Left lung (tissue), 14 donors: ENCODE measurements at places on chromosomes 16 and 17. TPM values are rescaled to one million over a fixed set of nuclear protein-coding genes. Genes with fewer than 3 reads are reported as not detected.

DNA sequence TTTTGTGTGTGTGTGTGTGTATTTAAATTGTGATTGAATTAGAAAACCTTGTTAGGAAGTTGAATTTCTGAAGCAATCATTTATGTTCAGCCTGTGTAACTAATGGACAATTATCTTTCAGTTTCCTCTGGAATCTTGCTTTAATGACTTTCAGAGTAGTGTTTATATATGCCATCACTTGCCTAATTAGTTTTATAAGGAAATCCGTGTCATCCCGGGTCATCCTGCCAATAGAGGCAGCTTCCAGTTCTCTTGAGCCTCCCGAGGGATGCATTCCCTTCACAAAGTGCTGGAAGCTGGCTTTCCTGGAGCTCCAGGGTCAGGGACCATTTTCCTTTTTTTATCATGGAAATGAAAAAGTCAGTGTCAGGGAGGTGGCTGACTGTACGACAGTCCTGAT lies 42.9 kb downstream of the PRKCA start:
- no peaks in the 10 kb centered on the region for H3K27me3 ChIP-seq
- H3K36me3 ChIP-seq: no peaks in the 10 kb centered on the region
- no peak overlapping the region for H3K27ac ChIP-seq
- no peak for DNase-seq
- H3K4me1 ChIP-seq: peaks cover 26% of the 10 kb centered on the region

- peaks cover 18% of the 10 kb centered on the region for H3K4me1 ChIP-seq
- peak; percentile 55 for DNase-seq
- no peaks in the 10 kb centered on the region for H3K36me3 ChIP-seq
Observed at GRCh38 chr17:44970136-44970741, 2.1 kb upstream of the C1QL1 start.

- no peak overlapping the region for H3K4me3 ChIP-seq
- H3K27ac ChIP-seq: no peak overlapping the region
- no peaks in the 10 kb centered on the region for H3K4me1 ChIP-seq
- H3K36me3 ChIP-seq: no peaks in the 10 kb centered on the region
- no peaks in the 10 kb centered on the region for H3K27me3 ChIP-seq
- no peak for DNase-seq
Observed at GRCh38 chr16:60755907-60756306, 1280.3 kb downstream of the CDH8 start.

- no peak overlapping the region for H3K27ac ChIP-seq
- H3K4me3 ChIP-seq: no peak overlapping the region
- H3K27me3 ChIP-seq: no peaks in the 10 kb centered on the region
- DNase-seq: no peak
- no peaks in the 10 kb centered on the region for H3K4me1 ChIP-seq
Observed at GRCh38 chr17:30534298-30534697, 57.1 kb downstream of the GOSR1 start.

DNA sequence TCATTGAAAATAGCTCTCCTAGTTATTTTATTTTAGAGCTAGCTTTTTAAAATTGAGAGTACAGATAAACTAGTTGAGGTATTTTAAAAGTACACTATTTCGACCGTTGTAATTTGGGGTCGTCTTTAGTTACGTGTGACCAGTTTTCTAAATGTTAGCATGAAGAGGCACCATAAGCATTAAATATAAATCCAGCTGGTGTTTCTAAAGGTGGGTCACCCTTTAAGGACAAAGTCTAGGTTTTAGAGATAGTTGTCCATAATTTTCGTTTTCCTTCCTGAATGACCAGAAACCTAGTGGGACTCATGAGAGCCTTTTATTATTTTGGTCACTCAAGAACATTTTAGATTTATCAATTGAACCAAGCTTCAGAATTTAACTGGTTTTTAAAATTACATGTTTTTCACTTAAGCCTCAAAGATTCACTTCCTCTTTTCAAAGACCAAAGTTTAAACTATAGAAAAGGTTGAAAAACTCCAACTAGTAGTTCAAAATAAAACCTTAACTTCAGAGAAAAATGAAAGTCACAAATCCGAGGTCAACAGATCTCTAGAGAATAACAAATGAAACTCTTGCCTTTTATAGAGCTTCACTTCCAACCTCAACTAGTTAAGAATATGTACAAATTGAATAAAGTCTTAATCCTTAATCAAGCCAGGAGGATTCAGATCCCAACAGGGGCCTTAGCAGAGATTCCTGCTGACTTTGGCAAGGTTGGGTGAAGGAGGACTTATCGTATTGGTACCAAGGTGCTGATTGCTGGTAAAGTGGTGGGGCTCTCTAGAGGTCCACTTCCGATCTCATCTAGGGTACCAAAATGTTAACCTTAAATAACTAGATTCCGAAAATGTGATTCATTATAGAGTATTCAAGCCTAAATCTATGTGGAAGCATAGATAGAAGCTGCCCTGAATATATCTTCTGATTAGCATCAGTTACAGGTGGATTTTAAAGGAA lies 32.5 kb downstream of the PHKB start:
- H3K27ac ChIP-seq: peak overlapping the region; percentile 80
- peaks cover 26% of the 10 kb centered on the region for H3K36me3 ChIP-seq
- H3K4me1 ChIP-seq: no peaks in the 10 kb centered on the region
- DNase-seq: no peak
- no peaks in the 10 kb centered on the region for H3K27me3 ChIP-seq
- no peak overlapping the region for H3K4me3 ChIP-seq

GRCh38 chr17:59830007-59830630 lies 62.6 kb downstream of the TUBD1 start:
- peak overlapping the region; percentile 70 for H3K27ac ChIP-seq
- no peak for DNase-seq
- no peaks in the 10 kb centered on the region for H3K27me3 ChIP-seq
- no peak overlapping the region for H3K4me3 ChIP-seq
- H3K4me1 ChIP-seq: peaks cover 27% of the 10 kb centered on the region

DNA sequence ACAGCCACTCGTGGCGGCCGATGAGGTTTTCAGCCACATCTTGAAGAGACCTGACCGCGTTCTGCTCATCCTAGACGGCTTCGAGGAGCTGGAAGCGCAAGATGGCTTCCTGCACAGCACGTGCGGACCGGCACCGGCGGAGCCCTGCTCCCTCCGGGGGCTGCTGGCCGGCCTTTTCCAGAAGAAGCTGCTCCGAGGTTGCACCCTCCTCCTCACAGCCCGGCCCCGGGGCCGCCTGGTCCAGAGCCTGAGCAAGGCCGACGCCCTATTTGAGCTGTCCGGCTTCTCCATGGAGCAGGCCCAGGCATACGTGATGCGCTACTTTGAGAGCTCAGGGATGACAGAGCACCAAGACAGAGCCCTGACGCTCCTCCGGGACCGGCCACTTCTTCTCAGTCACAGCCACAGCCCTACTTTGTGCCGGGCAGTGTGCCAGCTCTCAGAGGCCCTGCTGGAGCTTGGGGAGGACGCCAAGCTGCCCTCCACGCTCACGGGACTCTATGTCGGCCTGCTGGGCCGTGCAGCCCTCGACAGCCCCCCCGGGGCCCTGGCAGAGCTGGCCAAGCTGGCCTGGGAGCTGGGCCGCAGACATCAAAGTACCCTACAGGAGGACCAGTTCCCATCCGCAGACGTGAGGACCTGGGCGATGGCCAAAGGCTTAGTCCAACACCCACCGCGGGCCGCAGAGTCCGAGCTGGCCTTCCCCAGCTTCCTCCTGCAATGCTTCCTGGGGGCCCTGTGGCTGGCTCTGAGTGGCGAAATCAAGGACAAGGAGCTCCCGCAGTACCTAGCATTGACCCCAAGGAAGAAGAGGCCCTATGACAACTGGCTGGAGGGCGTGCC lies 30.1 kb downstream of the CIITA start:
- DNase-seq: peak; percentile 83
- H3K27ac ChIP-seq: no peak overlapping the region
- H3K4me1 ChIP-seq: peaks cover 6% of the 10 kb centered on the region
- H3K4me3 ChIP-seq: no peak overlapping the region
- H3K36me3 ChIP-seq: no peaks in the 10 kb centered on the region

DNA sequence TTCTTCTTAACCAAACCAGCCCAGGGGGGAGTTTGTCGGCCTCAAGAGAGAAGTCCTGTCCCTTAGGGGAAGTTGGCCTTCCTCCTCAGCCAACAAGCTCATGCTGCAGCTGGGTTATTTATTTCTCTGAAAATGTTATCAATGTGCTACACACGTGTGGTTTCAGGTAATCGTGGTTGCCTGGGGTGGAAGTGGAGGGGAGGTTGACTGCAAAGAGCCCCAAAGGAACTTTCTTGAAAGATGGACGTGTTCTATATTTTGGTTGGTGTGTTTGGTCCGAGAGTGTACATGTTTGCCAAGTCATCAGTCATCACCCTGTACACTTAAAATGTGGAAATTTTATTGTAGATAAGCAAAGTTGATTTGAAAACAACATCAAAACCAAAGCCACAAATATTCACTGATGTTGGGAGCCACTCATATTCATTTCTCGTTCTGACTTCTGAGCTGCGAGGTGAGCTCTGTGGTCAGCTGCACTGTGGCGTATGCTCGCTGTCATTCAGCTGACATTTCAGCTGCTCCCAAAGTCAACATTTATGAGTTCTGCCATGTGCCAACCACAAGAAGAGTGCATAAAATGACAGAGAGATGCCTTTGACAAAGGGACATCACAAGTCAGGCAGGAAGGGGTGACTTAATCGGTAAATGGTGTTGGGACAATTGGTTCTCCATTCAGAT lies 26.5 kb upstream of the ADGRG1 start:
- no peaks in the 10 kb centered on the region for H3K27me3 ChIP-seq
- H3K4me3 ChIP-seq: no peak overlapping the region
- H3K36me3 ChIP-seq: no peaks in the 10 kb centered on the region
- H3K4me1 ChIP-seq: no peaks in the 10 kb centered on the region

DNA sequence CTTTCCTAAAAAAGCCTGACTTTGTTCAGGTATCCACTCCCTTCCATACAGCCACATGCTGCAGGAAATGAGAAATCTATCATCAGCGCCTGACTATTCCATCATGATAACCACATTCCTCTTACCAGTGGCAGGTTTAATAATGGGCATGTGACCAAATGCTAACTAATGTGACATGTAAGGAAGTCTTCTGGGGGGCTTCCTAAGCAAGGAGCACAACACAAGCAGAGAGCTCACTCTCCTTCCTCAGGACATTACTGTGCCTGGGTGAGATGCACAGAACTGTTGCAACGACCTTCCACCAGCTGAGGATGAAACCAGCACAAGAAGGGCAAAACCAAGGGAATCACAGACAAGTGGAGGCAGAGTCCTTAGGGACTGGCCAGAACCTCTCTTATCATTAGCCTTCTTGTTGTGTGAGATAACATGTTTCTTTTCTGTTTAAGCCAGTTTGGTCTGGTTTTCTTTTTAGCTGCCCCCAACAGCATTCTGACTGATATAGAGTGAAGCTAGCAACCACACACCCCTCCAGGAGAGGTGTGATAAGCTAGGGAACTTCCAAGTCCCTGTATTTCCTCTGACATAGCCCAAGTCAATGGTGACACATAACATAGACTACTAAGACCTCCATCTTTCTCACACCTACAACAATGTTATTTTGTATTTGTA lies 16.9 kb downstream of the MYO1D start:
- H3K36me3 ChIP-seq: no peaks in the 10 kb centered on the region
- H3K27ac ChIP-seq: no peak overlapping the region

GRCh38 chr16:21244518-21245215 lies 11.2 kb downstream of the ANKS4B start:
- H3K36me3 ChIP-seq: no peaks in the 10 kb centered on the region
- no peaks in the 10 kb centered on the region for H3K4me1 ChIP-seq
- H3K4me3 ChIP-seq: no peak overlapping the region
- no peak for DNase-seq
- peak overlapping the region; percentile 53 for H3K27ac ChIP-seq

DNA sequence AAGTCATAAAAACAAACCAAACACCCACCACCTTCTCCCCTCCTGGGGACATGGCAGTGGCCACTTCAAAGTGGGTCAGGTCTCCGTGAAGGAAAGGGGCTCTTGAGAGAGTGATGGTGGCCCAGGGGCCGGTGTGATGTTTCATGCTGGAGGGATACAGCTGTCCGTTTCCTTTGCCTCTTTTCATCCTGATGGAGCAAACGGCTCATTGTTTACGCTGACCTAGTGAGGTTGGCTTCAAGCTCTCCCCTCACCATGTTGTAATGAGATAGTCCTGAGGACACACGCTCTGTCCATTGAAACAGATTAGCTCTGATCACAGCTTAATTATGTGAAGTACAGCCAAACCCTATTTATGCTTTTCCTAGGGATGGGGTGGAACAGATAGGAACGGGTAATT lies 34.2 kb downstream of the CDH13 start:
- no peak overlapping the region for H3K4me3 ChIP-seq
- no peaks in the 10 kb centered on the region for H3K27me3 ChIP-seq
- no peak overlapping the region for H3K27ac ChIP-seq
- no peaks in the 10 kb centered on the region for H3K36me3 ChIP-seq
- no peak for DNase-seq
- H3K4me1 ChIP-seq: no peaks in the 10 kb centered on the region

GRCh38 chr17:83071966-83072562 lies 7.3 kb upstream of the METRNL start:
- no peaks in the 10 kb centered on the region for H3K27me3 ChIP-seq
- no peaks in the 10 kb centered on the region for H3K4me1 ChIP-seq
- H3K4me3 ChIP-seq: no peak overlapping the region

GRCh38 chr17:17422217-17422610 lies 54.6 kb upstream of the MED9 start:
- H3K4me3 ChIP-seq: no peak overlapping the region
- H3K36me3 ChIP-seq: no peaks in the 10 kb centered on the region
- no peak overlapping the region for H3K27ac ChIP-seq
- peaks cover 3% of the 10 kb centered on the region for H3K4me1 ChIP-seq
- no peak for DNase-seq

DNA sequence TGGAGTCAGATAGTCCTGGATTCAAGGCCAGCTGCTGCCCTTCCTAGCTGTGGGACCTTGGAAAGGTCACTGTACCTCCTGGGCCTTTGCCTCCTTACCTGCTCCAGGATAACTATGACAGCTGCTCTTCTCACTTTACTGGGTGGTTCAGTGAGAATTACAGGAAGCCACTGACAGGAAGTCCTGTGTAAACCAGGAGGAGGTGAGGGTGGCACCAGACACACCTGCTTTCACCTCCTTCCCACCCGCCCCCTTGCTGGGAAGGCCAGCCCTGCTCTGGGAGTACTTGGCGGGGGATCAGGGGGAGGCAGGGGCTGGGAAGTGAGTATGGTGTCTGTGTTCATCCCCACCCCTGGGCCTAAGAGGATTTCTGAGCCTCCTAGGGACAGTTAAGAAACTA lies 42.6 kb downstream of the CPNE2 start:
- no peak overlapping the region for H3K4me3 ChIP-seq
- peak overlapping the region; percentile 68 for H3K27ac ChIP-seq
- H3K27me3 ChIP-seq: no peaks in the 10 kb centered on the region
- H3K4me1 ChIP-seq: no peaks in the 10 kb centered on the region

- H3K27me3 ChIP-seq: no peaks in the 10 kb centered on the region
- H3K36me3 ChIP-seq: no peaks in the 10 kb centered on the region
- DNase-seq: no peak
- no peak overlapping the region for H3K27ac ChIP-seq
- peaks cover 12% of the 10 kb centered on the region for H3K4me1 ChIP-seq
Observed at GRCh38 chr17:73972901-73973300, 230.6 kb upstream of the RPL38 start.

The C1QL1 gene
- total RNA-seq: not detected

The RGS11 gene
- 8.3 TPM for total RNA-seq

The NOS2 gene
- total RNA-seq: 0.34 TPM

The BCL6B gene
- total RNA-seq: 17.2 TPM

The SHBG gene
- total RNA-seq: 0.50 TPM
